SHP77 (cell line): ENCODE measurements at places on chromosomes 4 and X.
A peak's percentile ranks its signal among the peaks of the same experiment; 100 is the strongest.

DNA sequence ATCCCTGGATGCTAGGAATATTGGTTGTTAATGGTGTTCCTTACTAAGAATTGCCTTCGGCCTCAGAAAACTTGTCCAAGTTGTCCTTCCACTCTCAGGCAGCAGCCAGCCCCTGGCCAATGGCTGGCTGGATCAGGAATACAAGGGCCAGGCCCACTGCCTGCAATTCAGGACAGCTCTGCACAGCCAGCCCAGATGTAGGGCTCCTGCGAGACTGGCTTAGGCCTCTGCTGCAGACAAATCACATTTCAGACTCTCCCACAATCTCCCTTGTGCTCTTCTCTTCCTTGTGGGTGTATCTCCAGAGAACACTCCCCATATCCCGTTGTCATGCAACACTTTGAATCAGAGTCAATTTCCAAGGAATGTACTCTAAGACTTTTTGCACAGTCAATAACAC, 747.6 kb upstream of the FTHL17 start:
- DNase-seq = no peak

DNA sequence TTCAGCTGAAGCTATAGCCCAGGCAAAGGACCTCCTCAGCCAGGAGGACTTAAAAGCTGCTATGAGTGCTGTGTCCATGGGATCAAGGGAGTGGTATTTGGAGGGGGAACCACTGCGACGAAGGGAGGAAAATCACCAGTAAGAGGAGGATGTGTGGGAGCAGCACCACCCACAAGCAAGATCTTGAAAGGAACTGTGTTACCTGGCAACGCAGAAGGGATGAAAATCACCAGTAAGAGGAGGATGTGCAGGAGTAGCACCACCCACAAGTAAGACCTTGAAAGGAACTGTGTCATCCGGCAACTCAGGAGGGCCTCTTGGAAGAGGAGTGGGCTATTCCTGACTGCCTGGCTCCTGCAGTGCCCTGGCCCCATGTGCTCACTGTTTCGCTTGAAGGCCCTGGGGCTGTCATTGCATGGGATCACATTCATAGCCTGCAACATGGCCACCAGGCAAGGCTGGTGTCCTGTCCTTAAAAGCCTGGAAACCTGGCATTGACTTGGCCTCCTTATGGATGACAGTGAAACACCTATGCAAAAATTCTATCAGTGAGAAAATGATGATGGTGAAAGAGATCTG, 48.3 kb downstream of the TRMT44 start:
- DNase-seq = no peak

- DNase-seq = no peak
Observed at GRCh38 chr4:1980561-1981041, 28.2 kb downstream of the NELFA start.

DNA sequence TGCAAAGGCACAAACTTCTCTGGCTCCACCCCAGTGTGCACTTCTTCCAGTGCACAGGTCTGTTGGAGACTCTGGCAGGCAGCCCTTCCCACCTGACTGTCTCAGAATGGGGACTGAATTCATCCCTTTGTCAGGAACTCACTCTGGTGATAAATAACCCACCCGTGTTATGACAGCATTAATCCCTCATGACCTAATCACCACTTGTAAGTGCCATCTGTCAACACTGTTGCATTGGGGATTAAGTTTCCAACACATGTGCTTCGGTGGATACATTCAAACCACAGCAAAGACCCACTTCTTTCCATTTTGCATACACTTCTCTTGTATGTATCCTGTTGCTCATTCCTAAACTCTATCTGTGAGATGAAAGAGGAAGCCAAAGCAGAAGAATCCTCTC, 1002.9 kb upstream of the IGFBP7 start:
- DNase-seq = peak; percentile 74
